ENCODE measurements at places on chromosomes 16 and 17.

DNA sequence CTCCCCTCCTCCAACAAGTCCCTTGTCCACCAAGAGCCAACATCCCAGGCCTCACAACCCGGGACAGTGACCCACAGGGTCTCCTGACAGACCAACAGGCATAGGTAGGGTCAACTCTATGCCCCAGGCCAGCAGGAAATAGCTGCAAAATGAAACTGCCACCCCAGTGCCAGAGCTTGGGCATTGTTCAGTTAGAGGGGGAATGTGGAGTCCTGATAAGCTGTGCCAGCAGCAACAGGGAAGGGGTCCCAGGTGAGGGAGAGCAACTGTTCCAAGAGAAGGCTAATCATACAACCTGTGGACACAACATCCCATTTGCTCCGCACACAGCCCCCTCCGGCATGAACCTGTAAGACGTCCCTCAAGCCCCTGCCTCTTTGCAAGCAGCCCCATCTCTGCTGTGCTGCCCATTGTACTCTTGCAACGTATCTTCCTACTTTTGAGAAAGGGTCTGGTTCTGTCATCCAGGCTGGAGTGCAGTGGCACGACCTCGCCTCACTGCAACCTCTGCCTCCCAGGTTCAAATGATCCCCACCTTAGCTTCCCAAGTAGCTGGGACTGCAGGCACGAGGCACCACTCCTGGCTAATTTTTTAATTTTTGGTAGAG is 17.2 kb downstream of the CTRB2 start:
- no peak for DNase-seq

- DNase-seq, result no peak
These were observed 23.2 kb downstream of the RABEP2 start for GRCh38 chr16:28901862-28902261.

GRCh38 chr17:77634710-77635109 is 323.8 kb upstream of the TNRC6C start:
- DNase-seq, result no peak

- DNase-seq, result no peak
These were observed 12.7 kb upstream of the IGFBP4 start for GRCh38 chr17:40430272-40431230.

GRCh38 chr17:77461277-77462057 is 320.7 kb downstream of the SEC14L1 start:
- DNase-seq, result no peak

DNA sequence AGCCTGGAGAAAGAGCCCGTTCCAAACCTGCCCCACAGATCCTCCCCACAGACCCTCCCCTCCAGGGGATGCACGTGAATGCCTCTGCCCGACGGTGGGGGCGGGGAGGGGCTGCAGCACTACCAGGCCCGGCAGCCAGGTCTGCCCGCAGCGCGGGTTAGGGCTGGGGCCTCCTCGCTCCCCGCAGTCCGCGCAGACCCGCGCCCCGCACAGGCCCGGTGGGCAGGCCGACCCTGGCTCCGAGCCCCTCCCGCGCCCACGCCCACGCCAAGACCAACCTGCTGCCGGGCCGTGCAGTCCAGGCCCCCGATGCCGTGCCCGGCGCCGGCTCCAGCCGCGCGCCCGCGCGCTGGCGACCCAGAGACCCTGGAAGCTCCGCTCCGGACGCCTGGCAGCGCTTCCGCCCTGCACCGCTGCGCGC is at the start of gene RPUSD1:
Gene RPUSD1 (minus strand): TSS at position 404 of the 421 bp plus-strand sequence. CDS start 644 bp downstream, outside the sequence.
- DNase-seq, result no peak

DNA sequence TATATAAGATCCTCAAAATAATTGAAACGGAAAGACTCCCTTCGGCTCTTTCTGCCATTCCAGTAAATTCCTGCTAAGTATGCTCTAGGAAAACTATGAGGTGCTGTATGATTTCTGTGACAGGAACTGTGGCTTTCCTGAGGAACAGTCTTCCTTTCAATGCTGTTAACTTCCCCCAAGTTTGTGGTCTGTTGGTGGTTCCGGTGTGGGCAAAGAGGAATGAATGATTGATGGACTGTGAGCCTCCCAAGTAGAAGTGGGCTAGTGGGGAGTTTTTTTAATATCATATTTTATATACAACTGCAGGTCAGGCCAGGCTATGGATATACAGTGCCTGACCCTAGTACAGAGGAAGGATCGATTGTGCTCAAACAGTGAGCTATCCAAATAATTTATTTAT is 560.7 kb upstream of the RBFOX1 start:
- no peak for DNase-seq

DNA sequence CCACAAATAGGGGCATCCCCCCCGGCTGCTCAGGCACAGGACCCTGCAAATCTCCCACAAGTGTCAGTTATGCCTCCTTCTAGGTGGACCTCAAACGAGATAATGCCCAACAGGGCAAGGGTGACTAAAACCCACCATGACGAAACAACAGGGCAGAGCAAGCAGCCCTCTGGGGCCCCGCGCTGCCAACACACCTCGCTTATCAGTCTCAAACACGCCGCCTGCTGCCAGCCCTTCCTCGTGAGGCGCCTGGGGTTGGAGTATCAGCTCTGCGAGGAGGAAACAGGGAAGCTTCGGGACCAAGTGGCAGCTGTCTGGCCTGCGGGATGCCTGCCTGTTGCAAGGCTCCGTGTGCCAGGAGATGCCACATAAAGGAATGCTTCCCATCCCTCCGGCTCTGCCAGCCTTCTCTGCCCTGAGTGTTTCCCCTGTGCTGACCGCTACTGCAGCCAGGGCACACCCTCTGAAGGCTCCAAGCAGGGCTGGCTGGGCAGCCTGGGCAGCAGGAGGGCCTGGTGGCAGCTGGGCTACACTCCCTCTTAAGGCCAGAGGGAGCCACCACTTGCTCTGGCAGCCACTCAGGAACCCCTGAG is 2.5 kb downstream of the SMIM5 start:
- DNase-seq, result no peak

GRCh38 chr17:30824002-30824355 is 513 bp downstream of the CRLF3 start:
- DNase-seq, result peak; percentile 49

GRCh38 chr17:76141212-76142038 is at the start of gene FOXJ1:
Gene FOXJ1 (minus strand): TSS chr17:76141245. CDS start chr17:76140395, 850 bp downstream.
- DNase-seq, result peak; percentile 97

- DNase-seq, result no peak
These were observed 108.0 kb downstream of the VPS53 start for GRCh38 chr17:606508-607250.

GRCh38 chr17:39196808-39197291 is 619 bp downstream of the CACNB1 start:
- DNase-seq, result no peak

- no peak for DNase-seq
These were observed 29.8 kb downstream of the GPATCH8 start for GRCh38 chr17:44473367-44473766.

DNA sequence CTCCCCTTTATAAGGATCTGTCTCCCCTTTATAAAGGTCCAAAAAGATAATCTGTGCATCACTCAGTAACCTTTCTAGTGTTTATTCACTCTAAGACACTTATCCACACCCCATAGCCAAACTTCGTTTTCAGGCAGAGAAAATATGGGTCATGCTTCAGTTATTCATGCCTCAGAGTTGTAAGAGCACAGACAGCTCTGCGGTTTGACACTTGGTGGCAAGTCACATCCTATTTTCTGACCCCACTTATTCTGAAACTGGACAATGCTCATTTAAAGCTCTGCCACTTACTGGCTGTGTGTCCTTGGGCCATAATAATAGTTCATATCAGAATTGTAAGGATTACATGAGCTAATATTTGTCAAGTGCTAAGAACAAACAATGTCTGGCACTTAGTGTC is 2.0 kb upstream of the KRTAP2-1 start:
- no peak for DNase-seq

DNA sequence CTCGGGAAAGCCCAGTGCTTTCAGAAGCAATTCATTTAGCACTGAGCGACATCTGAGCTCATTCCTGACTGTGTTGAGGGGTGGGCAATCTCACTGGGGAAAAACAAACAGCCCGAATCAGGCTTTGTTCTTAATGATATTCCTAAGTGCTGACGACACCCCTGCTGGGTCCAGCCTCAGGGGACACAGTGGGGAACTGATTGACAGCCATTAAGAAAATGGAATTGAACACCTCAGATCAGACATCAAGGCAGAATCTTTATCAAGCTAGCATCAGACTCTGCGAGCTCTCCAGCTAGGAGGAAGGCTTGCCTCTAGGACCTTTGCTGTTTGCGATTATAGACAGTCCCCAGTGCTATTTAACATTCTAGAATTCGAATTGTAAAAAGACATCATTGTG is 22.5 kb upstream of the LYRM9 start:
- DNase-seq, result no peak

- DNase-seq, result no peak
These were observed 201.1 kb downstream of the FTO start for GRCh38 chr16:53905028-53905427.

- DNase-seq, result peak; percentile 55
These were observed 9.8 kb downstream of the SLC38A10 start for GRCh38 chr17:81285179-81285878.

DNA sequence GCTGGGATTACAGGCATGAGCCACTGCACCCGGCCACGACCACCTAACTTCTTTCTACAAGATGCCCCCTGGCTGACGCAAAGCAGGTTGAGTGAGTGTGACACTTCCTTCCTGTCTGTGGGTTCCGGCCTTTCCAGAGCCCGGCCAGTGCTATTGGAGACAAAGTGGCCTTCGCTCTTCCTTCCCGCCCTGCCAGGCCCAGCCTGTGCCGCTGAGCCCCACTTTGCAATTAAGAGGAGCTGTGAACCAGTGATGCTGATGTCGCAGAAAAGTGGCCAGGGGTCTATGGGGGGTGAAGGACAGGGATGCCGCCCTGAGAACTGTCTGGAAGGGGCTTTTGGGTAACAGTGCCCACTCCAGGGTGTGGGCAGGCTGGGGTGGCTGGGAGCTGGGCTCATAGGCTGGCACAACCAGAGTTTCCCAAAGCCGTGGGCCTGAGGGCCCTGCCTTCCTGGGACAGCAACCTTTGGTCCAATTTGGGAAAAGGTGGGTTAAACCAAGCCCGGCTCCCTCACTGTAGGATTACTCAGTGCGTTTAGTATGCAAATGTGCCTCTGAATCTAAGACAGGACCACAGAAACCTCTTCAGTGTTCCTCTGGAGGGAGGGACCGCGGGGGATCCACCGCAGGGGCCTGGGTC is 174.9 kb downstream of the SEC14L1 start:
- DNase-seq, result no peak

GRCh38 chr16:88308441-88309173 is 74.2 kb upstream of the ZNF469 start:
- DNase-seq, result no peak

- no peak for DNase-seq
These were observed 21.8 kb downstream of the SOX9 start for GRCh38 chr17:72142614-72143013.

DNA sequence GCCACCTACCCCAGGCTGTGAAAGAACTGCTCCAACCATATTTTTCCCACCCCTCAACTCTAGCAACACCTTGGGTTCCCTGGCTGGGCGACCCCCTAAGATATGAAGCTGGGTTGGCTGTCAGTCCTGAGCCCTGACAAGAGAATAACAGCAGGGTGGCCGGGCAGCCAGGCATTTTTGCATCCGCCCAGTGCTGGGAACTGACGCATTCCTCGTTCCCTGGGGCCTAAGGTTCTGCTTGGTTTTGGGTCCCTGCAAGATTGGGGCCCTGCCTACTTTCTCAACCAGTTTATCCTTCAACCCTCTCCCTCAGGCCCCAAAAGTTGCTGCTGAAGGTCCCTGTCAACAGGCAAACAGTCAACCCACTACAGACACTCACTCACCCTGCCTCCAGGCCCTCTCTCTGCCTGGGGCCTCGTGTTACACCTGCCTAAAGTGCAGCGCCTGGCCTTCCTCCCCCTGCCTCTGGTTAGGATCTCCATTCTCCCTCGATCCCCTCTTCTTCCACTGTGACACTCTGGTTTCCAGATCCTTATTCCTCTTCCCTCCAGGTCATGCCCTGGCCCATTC is 151.5 kb downstream of the STX8 start:
- DNase-seq, result no peak

DNA sequence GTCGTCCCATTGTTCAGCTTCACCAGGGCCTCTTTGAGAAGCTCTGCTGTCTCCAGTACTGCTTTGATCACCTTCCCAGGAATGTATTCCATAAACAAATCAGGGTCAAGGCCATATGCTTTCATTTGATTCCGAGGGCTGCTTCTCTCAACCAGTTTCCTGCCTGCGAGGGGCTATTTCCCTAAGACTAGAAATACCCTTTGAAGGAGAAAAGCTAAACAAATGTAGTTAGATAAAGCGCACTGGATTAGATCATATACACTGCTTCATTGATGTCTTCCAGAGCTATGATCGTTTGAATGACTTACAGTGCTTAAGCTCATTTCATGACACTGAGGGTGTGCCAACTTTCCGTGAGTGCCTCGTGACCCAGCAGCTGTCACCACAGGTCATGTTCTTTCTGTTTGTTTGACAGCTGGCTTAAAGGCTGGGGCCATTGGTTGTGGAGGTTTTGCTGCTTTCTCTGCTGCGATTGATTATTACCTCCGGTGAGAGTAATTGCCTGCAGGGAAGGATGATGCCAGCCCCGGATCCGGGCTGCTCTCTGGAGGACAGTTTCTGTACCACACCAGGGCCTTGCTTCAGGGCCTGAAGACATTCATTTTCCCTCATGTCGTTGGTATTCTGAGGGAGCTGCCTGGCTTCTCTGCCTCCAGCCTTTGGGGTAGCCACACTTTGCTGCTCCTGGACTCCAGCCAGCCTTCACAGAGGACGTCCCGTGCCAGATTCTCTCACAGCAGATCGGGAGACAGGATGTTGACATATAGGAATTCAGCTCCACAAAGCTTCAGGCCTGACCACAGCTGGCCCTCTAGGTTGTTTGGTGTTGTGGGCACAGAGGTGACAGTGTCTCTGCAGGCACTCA is 3.9 kb downstream of the TIMM22 start:
- DNase-seq, result no peak

DNA sequence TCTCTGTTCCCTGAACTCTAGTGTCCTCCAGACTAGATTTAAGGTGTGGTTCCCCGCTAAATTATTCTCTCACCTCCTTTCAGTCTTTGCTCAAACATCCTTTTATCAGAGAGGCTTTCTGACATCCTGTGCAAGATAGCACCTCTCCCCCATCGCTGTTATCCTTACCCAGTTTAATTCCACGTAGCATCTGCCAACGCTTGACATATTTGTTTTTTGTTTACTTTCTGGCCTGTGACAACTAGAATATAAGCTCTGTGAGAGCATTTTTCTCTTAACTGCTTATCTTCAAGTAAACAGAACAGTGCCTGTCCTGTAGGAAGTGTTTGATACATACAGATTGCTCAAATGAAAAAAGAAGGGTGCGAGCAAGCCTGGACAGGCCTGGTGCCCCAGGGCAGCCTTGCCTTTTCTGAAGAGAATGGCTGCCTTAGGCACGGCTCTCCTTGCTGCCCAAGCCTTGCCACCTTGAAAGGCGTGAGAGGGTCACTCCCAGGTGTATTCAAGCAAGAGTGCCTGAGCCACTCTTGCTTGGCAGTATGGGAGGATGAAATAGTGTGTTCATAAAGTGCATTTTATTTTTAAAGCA is 9.7 kb downstream of the DYNLL2 start:
- DNase-seq, result no peak

All from germinal center (tissue), 1 donor.